ENCODE measurements at places on chromosomes 4 and X.
A peak's percentile ranks its signal among the peaks of the same experiment; 100 is the strongest.

DNA sequence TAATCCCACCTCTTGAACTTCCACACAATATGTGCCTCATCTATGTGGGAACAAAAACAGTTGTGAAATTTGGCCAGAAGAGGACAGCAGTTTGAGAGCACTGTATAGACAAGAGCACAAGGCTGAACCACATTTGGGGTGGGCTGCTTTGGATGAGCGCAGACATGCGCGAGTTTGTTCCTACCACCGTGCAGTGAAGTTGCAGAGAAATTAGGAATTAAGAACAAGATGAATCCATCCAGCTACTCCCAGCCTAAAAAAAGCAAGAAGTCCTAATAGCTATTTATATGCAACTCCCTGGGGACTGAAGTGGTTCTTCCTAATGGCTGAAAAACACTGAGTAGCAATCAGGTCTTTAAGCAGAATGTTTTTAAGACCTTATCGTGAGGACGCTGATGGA lies 1.0 kb downstream of the GAB3 start:
- DNase-seq: no peak

- DNase-seq: no peak
Observed at GRCh38 chr4:1293991-1294390, 4.3 kb downstream of the MAEA start.

- DNase-seq: peak; percentile 37
Observed at GRCh38 chr4:77599378-77599777, 6.2 kb upstream of the CXCL13 start.

DNA sequence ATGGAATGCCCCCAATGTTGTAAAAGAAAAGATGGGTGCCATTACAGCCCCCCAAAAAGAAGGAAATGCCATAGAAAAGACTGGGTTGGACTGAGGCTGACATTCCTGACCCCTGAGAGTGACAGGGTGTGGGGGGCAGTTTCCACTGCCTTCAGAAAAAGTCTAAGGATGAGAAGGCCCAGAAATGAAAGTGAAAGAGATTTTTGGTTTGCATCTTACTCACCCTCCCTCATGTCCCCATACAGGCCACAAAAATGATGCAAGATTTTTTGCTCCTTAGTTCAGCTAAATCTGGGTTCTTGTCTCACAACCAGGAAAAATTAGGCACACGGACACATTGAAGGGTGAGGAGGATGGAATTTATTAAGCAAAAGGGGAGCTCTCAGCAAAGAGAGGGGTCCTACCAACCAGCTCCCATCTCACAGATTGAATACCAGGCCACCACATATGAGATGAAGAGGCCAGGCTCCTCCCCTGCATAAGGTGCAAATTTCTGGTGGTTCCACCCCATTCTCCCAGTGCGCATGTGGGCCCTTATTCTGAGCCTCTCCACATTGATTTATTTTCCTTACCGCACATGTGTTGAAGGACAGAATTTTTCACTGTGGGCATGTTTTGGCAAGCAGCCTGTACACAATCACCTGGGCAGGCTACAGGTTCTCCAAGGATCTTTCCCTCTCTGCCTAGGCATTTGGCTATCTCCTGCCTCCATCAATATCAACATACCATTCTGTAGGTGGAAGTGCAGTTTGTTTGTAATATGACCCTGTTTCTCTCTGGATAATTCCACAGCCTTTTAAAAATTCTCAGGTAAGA lies 18.8 kb downstream of the PPP4R3C start:
- DNase-seq: no peak

DNA sequence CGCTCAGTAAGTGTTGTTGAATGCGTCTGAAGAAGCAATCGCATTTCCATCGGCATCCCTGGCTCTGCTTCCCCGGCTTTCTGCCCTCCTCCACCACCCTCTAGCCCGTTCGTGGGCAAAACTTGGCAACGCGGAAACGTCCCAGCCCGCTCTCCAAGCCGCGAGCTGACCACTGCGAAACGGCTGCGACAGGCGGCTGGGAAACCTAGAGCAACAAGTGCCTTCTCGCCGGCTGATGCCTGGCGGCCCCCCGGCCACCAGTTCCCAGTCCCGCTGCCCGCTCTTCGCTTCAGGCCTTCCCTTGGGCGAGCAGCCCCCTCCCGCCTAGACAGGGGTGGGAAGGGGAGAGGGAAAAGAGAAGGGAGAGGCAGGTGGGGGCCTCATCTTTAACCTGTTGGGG lies 837 bp downstream of the CITED1 start:
- DNase-seq: no peak

DNA sequence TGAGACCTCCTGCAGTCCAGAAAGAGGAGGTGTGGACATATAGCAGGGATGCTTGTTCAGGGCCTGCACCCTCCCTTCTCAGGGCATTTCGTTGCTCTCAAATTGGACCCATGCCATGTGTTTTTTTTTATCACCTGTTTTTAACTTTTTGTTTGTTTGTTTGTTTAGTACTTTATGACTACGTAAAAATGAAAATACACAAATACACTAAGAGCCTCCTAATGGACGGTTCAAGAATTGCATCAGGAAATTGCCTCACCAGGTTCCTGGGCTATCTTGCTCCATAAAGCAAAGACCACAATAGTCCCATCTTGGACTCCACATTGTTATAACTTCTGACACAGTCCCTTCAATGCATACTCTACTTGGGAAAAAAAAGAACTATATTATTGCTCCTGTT lies 1685.9 kb upstream of the TENM3 start:
- DNase-seq: no peak

DNA sequence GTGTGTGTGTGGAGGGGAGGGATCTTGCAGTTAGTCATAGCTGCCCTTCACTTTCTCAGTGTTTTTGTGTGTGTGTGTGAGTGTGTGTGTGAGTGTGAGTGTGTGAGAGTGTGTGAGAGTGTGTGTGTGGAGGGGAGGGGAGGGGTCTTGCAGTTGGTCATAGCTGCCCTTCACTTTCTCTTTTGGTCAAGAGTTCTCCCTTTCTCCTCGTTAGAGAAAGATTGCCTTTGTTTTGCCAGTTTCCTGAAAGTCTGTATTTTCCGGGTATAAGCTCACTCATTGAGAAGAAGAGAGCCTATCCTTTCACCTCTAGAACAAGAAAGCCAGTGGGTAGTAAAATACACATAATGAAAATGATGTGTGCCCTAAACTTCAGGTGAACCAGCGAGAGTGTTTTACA lies 75.2 kb upstream of the ENPP6 start:
- no peak for DNase-seq

DNA sequence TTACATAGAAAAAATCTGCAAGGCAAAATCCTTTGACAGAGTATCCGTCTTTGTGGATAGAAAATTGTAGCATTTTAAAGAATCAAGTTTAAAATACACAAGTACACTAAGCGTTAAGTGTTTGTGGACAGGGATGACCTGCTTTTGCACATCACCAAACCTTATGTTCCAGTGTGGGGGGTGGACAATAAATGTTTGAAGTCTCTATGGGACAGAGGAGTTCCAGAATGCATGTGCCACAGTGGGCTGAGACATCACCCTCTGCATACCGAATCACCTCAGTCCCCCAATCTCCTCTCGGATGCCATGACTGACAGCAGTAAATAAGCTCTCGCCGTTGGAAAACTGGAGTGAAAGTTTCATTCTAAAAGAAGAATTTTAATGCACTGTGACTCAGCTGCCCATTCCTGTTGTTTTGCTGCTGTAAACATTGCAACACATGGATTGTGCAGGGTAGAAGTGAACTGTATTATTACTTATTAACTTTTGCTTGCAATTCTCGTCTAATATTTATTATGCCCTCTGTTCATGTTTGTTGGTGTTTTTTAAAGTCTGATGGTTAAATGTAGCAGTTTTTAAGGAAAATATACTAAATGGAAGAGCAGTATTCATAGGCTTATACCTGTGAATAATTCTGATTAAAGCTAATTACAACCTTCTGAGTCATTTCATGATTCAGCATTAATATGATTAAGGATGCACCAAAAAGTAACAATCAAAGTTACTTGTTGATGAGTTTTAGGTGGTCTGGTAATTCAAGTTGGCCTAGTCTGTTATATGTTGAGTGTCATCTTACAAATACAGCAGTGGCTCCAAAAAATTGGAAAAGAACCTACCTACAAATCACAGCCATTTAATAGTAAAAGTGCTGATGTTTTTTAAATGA lies 24.0 kb downstream of the CDKN2AIP start:
- no peak for DNase-seq

DNA sequence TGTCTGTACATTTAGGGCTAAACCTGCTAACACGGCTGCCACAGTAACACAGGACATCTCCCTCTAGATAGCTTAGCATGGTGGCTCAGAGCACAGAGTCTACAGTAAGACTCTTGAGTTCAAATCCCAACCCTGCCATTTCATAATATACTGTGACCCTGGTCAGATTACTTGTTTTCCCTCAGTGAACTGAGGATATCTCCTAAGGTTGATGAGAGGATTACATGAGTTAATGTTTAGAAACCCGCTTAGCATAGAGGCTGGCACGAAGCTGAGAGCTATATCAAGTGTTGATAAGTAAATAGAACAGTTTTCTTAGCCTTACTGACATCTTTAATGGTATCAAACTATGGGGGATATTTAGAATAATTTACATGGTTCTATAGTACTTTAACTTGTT lies 37.2 kb downstream of the CASP3 start:
- no peak for DNase-seq

DNA sequence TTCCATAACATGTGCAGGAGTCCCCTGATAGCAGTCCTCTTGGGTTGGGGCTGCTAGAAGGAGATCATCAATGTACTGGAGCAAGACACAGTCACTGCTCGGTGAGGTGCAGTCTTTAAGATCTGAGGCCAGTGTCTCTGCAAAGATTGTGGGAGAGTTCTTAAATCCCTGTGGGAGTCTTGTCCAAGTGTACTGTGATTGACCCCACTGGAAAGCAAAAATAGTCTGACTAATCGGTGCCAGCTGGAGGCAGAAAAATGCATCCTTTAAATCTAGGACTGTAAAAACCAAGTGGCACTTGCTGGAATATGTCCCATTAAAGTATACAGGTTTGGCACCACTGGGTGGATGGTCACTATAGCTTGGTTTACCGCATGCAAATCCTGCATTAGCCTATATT lies 31.1 kb downstream of the SULT1E1 start:
- DNase-seq: peak; percentile 36

GRCh38 chrX:15373976-15374375 lies 10.2 kb downstream of the VEGFD start:
- peak; percentile 42 for DNase-seq

Measured in foreskin fibroblast (primary cell).